ENCODE measurements at places on chromosomes 16 and 17.

GRCh38 chr17:55758171-55758570, 7.3 kb downstream of the PCTP start:
- H3K4me1 ChIP-seq = peaks cover 5% of the 10 kb centered on the region
- no peak for DNase-seq
- H3K27me3 ChIP-seq = no peaks in the 10 kb centered on the region

DNA sequence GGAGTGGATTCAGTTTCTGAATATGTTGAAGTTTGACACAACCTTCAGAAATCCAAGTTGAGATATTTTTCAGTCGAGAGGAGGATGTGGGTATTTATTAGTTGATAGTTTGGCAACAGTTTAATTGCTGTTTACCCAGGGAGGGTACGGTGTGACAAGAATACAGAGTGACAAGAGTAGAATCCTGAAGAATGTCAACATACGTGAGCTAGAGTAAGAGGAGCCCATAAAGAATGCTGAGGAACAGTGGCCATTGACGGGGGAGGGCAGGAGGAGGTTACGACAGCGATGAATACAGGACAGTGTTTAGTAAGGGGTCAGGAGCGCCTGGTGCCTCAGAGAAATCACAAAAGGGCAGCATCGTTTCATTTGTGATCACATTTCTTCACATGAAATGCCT, 76.5 kb downstream of the AATF start:
- no peak overlapping the region for H3K27ac ChIP-seq
- DNase-seq = no peak
- no peak overlapping the region for H3K4me3 ChIP-seq
- peaks cover 4% of the 10 kb centered on the region for H3K4me1 ChIP-seq
- H3K36me3 ChIP-seq = peaks cover 72% of the 10 kb centered on the region
- no peaks in the 10 kb centered on the region for H3K27me3 ChIP-seq

- H3K4me3 ChIP-seq = peak overlapping the region; percentile 71
- peaks cover 25% of the 10 kb centered on the region for H3K36me3 ChIP-seq
- peak overlapping the region; percentile 98 for H3K27ac ChIP-seq
- peaks cover 57% of the 10 kb centered on the region for H3K4me1 ChIP-seq
Measured at GRCh38 chr17:44346064-44346844, 1.2 kb downstream of the GRN start.

DNA sequence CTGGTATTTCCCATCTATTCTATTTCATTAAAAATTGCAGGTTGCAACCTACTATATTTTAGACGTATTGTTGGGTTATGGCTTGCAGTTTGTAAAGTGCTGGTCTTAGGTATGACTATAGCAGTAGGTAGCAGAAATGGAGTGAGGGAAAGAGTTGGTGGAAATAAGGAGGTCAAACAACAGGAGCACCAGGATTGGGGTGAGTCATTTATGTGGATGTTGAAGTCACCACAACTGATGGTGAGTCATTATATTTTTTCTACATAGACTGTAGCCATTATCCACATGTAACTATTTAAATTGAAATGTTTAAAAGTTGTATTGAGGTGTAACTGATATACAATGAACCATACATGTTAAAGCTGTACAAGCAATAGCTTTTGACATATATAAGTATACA, 25.0 kb upstream of the HS3ST3A1 start:
- DNase-seq = no peak
- H3K27ac ChIP-seq = no peak overlapping the region
- no peaks in the 10 kb centered on the region for H3K27me3 ChIP-seq
- no peaks in the 10 kb centered on the region for H3K36me3 ChIP-seq
- H3K4me1 ChIP-seq = no peaks in the 10 kb centered on the region

DNA sequence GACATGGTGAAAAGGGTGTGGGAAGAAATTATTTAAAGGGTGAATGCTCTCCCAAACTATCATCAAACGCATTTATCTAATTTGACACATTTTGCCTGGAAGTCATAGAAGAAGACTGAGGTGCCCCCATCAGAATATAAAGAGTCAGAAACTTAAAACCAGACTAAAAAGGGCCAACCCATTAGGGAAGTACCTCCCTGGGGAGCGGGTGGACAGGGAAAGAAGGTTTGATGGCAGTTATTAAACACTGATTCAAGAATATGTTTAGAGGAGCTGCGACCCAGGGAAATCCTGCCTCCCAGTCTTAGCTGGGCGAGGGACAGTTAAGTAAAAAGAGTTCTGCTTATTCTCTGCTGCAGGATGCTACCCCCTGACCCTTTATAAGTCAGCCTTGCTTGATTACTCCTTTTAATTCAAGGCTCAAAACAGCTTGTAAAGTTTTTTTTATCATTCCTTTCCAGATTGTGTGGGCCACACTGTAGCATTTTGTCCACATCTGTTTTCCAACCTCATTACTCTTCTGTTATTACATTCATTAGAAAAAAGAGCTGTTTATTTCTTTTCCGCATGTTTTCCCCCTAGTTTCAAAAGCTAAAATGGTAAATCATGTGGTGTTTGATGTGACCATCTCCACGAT, 138.5 kb upstream of the TBX2 start:
- no peak overlapping the region for H3K4me3 ChIP-seq
- no peak for DNase-seq
- no peaks in the 10 kb centered on the region for H3K27me3 ChIP-seq
- H3K27ac ChIP-seq = no peak overlapping the region
- H3K4me1 ChIP-seq = no peaks in the 10 kb centered on the region
- no peaks in the 10 kb centered on the region for H3K36me3 ChIP-seq

GRCh38 chr16:83882163-83882885, 16.6 kb upstream of the MLYCD start:
- no peak for DNase-seq
- H3K36me3 ChIP-seq = no peaks in the 10 kb centered on the region
- H3K4me1 ChIP-seq = no peaks in the 10 kb centered on the region

- peak; percentile 46 for DNase-seq
- H3K36me3 ChIP-seq = no peaks in the 10 kb centered on the region
- peaks cover 12% of the 10 kb centered on the region for H3K4me1 ChIP-seq
- H3K4me3 ChIP-seq = no peak overlapping the region
- no peaks in the 10 kb centered on the region for H3K27me3 ChIP-seq
Measured at GRCh38 chr17:33438578-33438977, 145.5 kb upstream of the ASIC2 start.

All from CD14-positive monocyte (primary cell).